ENCODE measurements at places on chromosomes 2 and 18. TPM values are rescaled to one million over a fixed set of nuclear protein-coding genes. Genes with fewer than 3 reads are reported as not detected.

DNA sequence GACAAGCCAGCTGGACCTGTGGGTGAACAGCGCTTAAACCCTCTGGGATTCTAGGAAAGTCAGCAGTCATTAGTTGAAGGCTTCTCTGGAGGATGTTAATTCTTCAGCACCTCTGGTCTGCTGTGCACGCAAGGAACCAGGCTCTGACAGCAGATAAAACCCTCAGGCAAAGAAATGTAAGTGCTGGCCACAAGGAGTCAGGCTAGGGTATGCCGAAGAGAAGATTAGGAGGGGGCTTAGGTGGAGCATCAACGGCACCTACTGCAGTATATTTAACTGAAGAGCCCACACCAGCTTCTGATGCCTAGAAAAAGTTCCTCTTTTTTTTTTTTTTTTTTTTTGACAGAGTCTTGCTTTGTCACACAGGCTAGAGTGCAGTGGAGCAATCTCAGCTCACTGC is 304.2 kb upstream of the MC4R start:
- DNase-seq = no peak

- no peak for DNase-seq
Observed at GRCh38 chr2:203983064-203983715, 46.6 kb downstream of the ICOS start.

- DNase-seq = no peak
Observed at GRCh38 chr2:166671801-166672200, 177.8 kb upstream of the SCN7A start.

DNA sequence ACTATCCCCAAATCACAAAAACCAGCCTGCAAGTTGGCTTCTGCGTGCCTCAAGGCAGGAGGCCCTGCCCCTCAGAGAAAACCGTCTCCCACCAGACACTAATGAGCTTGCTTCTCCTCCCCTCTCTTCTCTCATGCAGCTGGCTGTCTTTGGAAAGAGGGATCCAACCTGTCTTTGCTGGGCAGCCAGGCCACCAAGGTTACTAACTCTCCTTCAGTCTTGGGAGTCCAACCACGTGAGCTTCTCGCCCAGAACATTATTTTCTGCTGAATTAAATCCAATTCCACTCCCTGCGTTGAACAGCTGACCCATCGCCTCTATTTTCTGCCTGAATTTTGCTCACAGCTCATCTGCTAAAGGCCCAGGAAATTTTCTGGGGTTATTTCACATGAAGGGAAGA is 291.3 kb upstream of the NCKAP5 start:
- no peak for DNase-seq

DNA sequence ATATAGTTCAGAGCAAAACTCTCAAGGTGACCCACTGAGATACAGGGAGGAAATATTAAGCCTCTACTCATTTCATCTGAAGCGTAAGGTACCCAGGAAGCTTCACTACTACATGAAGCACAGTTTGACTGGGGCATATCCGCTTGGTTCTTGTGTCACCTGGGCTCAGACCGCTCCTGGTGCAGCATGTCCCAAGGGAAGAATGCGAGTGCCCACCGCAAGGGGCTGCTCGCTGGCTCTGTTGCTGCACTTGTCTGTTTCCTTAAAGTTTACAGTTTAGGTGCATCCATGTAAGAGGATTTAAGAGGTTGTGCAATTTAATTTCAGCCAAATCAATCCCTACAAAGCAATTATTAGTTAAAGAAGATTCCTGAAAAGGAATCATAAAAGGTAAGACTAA is 507.8 kb downstream of the FBXO15 start:
- DNase-seq = no peak

- DNase-seq = no peak
Observed at GRCh38 chr2:2018713-2019410, 274.5 kb upstream of the PXDN start.

- DNase-seq = no peak
Observed at GRCh38 chr2:82796132-82796531, 1662.9 kb downstream of the SUCLG1 start.

DNA sequence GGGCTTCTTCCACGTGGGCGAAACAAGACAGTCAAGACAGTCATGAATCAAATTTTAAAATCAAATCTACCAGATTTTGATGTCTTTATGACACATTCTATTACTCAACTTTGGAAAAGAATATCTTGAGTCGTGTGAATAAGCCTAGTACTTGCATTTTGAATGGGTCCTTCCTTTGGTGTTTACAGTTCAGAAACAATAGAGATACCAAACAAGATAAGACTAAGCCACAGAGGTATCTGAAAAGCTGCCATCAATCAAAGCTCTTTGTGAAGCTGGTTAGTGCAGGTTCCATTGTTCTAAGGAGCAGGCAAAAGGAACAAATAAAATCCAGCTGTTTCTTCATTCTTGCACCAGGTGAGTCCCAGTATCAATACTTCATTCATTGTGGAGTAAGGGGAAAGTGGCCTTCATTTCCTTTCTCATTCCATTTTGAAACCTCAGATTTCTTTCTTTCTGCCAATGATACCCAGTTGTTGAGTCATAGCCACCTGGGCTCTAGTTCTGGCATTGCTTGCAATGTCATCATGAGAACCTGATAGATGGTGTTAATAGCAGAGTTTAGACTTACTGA is 151.7 kb upstream of the L3MBTL4 start:
- no peak for DNase-seq

DNA sequence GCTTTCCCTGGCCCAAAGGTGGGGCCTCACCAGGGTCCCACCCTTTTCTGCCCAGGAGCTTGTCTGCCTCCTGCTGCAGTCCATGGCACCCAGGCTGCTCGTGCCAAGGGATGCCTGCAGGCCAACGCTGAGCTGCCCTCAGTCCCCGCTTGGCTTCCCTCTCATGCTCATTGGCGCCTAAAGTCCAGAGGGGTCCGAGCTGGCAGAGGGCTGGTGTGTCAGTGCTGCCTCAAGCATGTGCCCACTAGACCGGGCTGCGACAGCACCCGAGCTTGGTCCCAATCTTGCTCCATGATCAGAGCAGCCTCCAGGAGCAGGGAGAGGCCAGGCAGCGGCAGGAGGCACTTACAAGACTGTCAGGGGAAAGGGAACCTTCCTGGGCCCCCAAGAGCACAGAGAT is 287.0 kb downstream of the ICOS start:
- no peak for DNase-seq

DNA sequence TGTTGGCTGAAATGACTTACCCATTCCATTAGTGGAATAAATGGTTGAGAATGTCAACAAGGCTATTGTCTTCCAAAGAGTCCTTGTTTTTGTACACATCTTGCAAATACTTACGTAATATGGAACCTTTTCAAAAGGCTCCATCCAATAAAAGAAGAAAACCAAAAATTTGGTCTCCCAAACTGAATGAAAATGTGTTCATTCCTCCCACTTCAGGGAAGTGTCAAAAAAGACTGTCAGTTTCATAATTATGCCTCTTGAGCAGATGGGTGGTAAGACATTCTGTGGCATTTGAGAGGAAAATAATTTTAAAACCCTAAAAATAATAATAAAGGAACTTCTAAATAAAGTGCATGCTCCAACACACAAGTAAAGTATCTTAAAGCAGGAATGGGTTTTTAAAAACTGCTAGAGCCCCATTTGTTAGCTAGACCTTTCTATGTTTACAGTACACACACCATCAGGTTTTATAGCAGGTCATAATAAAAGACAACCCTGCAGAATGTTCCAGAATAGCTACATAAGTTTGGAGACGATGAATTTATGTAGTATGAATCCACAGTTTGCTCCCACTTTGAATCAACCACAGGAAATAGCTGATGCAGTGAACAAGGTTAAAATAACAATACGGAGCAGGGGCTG is 843.7 kb downstream of the LRRTM4 start:
- DNase-seq = no peak

DNA sequence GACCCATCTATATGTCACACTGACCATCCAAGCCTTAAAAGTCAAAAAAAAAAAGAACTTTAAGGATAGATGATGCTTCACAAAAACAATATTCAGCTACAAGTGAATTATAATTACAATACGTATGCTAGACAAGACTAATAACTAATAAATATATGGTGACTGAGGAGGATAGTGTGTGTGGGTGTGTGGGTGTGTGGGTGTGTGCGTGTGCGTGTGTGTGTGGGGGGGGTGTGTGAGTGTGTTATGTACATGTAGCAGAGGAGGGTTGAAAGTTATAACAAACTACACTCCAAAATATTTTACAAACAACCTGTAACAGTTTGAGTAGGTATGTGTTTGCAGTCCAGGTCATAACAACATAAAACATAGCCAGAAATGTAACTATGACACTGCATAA is 159.2 kb upstream of the RBBP8 start:
- no peak for DNase-seq

DNA sequence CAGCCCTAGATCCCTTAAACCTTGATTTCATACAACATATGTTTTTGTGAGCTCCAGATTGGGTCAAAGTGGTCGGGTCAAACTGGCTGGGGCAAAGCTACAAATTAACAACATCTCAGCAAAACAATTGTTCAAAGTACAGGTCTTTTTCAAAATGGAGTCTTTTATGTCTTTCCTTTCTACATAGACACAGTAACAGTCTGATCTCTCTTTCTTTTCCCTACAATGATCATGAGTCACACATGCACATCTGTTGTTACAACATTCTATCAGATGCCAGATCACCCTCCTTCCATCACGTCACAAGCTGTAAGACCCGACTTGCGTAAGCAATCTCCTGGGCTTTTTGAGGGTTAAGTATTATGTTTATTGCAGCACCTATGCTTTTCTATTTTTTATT is 55.1 kb downstream of the RHOB start:
- DNase-seq = no peak

- no peak for DNase-seq
Observed at GRCh38 chr2:35821675-35822074, 533.9 kb upstream of the CRIM1 start.

GRCh38 chr2:96909611-96910021 is 39.7 kb upstream of the SEMA4C start:
- DNase-seq = no peak

- DNase-seq = no peak
Observed at GRCh38 chr2:14053105-14053504, 579.4 kb upstream of the LRATD1 start.

Gene ANKRD62
- total RNA-seq = not detected

Gene CAMKMT
- 2.4 TPM for total RNA-seq

Gene IL1A
- total RNA-seq = not detected

Gene RNF144A
- 10.5 TPM for total RNA-seq

Gene FOSL2
- 37.3 TPM for total RNA-seq

Gene TXNL1
- 22.0 TPM for total RNA-seq

Gene OTOS
- not detected for total RNA-seq

Data from dermis microvascular lymphatic vessel endothelial cell (primary cell).